ENCODE measurements at places on chromosomes 13 and 19.

- no peak for DNase-seq
Measured at GRCh38 chr13:78909276-78909675, 250.3 kb upstream of the OBI1 start.

- no peak for DNase-seq
Measured at GRCh38 chr19:38707512-38708114, 36.7 kb downstream of the CAPN12 start.

DNA sequence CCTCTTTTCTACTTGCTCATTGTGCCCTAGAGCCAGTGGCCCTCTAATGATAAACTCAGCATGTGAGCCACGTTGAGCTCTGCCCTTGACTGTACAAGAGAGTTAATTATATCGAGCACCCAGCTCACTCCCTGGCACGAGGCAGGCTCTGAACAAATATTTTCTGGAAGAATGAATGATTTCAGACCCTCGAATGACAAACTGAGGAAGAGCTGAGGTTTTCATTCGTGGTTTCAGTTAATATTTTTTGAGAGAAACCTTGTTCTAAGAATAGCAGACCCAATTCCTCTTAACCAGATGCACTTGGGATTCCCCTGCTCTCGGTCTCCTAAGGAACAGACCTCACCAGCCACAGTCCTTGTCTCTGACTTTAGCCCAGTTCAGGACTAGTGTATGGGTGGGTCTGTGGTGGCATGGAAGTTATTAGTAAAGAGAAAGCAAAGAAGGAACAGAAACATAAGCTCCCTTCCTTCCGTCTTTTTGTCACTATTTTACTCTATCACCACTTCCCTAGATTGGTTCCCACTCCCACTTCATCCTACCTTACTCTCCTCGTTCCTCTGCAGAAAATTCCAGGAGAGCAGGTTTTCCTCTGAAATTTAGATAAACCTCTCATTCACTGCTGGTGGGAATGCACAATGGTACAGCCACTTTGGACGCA, 22.1 kb upstream of the WDFY2 start:
- DNase-seq, result no peak

GRCh38 chr13:102325321-102325720, 76.5 kb downstream of the FGF14 start:
- no peak for DNase-seq

GRCh38 chr13:21979161-21979806, 308.4 kb downstream of the FGF9 start:
- DNase-seq, result no peak

- DNase-seq, result no peak
Measured at GRCh38 chr13:97388373-97388772, 45.6 kb upstream of the RAP2A start.

DNA sequence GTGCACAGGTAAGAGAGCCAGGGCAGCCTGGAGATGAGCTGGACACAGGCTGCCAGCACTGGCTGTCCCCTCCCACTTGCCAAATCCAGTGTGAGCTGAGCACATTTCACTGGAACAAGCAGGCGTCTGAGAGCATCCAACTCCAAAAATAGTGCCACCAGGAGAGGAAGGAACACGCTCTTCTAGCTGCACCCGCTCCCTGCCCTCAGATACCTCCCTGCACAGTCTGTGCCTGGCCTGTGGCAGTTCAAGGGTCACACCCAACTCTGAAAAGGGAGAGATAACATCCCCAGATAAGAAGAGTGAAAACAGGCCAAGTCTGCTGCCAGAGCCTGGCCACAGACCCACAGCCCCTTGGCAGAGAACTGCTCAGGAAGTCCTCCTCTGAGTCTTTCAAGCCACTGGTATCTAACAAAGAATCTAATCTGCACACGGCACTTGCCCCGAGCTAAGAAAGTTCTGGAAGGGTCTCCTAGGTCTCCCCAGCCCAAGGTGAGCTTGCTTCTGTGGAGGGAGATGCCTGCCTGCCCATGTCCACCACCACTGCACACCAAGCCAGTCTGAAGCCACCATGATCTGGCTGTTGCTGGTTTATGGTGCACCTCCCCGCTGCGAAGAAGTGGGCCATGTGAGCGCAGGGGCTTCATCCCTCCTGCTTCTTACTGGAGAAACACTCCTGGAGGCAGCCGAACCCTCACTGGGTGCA, 14.7 kb downstream of the ELL start:
- no peak for DNase-seq

- DNase-seq, result peak; percentile 96
Measured at GRCh38 chr13:75549262-75550158, at the start of gene UCHL3. Gene UCHL3, plus strand, starts transcription at chr13:75549791. Its CDS starts 30 bp downstream, at chr13:75549821.

GRCh38 chr19:48500830-48501493, 10.7 kb downstream of the LMTK3 start:
- no peak for DNase-seq

- no peak for DNase-seq
Measured at GRCh38 chr13:94323764-94324758, 155.4 kb downstream of the DCT start.

- no peak for DNase-seq
Measured at GRCh38 chr13:66627512-66627911, 602.6 kb downstream of the PCDH9 start.

DNA sequence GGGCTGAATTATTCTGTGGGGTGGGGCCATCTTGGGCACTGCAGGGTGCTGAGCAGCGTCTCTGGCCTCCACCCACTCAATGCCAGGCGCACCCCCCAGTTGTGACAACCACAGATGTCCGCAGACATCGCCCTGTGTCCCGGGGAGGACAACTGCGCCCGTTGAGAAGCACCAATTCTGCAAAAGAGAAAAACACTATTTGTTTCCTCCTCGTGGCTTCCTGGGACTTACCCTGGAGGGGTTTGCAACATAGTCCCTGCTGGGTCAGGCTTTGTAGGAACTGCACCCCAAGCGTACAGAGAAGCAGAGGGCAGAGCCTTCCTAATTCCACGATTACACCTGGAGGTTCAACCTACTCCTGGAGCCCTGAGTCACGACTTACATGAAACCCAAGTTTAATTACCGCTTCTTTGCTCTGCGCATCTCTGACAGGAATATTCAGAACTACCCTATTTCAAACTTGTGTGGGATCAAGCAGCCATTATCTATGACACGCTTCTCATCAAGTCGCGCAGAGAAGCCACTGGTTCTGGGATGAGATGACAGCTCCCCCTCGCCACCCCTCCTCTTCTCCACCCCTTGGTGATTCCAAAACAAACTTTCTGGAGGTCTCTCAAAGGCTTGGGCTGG, 11.1 kb upstream of the SLC39A3 start:
- no peak for DNase-seq

All from bone marrow (tissue), 2 donors.